ENCODE measurements at places on chromosomes 3 and 15.

DNA sequence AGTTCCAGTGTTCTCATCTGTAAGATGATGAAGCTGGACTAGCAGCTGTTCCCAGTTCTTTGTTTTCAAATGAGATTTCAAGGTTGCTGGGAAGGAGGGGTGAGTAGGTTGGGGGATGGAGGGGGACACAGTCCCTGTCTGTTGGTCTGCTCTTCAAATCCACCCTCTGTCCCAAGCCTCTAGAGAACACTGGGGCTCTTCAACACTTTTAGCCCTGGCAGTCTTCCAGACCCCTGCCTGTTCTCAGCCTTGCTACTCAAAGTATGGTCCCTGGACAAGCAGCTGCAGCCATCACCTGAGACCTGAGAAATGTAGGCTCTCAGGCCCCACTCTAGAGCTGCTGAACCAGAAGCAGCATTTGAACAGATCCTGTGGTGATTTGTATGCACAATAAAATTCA lies 41.3 kb downstream of the NEK11 start:
- DNase-seq, result no peak

DNA sequence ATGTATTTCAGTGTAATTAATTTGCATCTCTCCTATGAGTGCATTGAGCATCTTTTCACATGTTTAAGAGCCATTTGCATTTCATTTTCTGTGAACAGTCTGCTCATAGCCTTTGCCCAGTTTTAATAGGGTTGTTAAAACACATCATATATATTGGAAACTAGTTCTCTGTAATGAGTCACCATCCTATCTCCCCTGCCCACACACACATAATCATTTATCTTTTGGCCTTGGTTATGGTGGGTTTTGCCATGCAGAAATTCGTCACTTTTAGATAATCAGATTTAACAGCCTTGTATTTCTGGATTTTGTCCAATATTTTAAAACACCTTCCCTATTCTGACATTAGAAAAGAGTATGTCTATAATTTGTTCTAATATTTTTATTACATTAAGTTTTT lies 11.9 kb upstream of the CHRM5 start:
- no peak for DNase-seq

DNA sequence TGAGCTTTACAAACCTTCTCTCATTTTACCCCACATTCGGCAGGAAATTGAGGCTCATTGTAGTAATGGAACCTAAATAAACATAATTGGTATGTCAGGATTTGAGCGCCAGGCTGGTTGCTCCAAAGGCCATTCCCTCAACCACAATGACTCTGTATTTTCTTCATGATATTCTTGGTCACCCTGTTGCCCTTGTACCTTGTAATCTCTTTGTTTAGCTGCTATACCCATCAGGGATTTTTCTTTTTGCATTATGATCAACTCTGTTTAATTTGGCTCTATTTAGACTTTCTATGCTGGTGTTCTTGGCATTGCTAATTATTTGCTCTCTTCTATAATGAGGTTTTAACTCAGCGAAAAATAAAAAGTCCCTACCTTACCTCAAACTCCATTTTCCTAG lies 29.8 kb downstream of the DUOX2 start:
- DNase-seq, result no peak

GRCh38 chr3:197728487-197728886 lies 8.2 kb downstream of the RUBCN start:
- DNase-seq, result no peak

DNA sequence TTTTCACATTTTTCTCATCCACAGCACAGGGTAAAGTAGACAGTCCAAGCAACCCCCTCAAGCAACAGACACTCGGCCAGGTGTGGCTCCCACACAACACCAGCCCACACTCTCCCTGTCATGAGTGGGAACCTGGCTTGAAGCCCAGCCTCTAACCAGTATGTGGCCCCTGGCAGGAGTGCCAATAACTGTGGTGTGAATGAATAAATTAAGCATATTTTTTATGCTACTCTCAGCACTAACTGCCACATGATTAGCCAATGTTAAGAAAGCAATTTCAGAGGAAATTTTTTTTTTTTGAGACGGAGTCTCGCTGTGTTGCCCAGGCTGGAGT lies 9.9 kb downstream of the IL17RD start:
- no peak for DNase-seq

GRCh38 chr3:46922871-46923558 lies 45.5 kb downstream of the PTH1R start:
- no peak for DNase-seq

DNA sequence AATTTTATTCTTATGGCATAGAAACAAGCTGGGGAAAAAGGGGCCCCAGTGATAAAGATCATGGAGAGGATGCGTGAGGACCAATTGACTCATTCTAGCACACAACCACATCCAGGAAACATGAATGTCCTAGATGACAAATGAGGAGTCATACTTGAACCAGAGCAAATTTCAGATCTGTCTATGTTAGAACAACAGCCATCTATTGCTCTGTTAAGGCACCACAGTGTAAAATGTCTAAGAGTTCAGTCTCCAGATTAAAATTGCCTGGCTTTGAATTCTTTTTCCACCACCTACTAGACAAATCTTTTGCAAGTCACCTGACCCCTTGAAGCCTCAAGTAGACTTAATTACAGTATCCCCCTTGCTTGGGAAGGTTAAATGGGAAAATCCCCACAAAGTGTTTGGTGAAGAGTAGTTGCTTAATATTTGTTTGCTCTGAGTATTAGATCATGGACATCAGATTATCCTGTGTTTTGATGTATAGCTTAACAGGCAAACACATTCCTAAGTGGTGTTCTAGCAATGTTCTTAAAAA lies 258.7 kb upstream of the TGFBR2 start:
- peak; percentile 55 for DNase-seq

DNA sequence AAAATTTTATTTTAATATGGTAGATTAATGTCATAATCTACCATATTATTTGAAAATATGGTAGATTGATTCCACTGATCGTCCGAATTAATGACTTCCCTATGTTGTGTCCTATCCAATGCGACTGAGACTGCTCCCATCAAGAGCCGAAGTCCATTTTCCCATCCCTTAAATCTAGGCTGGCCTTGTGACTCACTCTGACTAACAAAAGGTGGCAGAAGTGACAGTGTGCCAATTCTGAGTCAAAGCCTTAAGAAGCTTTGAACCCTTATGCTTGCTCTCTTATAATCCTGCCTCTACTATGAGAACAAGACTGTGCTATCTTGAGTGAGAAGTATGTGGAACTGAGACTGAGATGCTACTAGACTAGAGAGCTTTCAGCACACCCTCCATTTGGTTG lies 387.2 kb downstream of the ROBO1 start:
- DNase-seq, result no peak

DNA sequence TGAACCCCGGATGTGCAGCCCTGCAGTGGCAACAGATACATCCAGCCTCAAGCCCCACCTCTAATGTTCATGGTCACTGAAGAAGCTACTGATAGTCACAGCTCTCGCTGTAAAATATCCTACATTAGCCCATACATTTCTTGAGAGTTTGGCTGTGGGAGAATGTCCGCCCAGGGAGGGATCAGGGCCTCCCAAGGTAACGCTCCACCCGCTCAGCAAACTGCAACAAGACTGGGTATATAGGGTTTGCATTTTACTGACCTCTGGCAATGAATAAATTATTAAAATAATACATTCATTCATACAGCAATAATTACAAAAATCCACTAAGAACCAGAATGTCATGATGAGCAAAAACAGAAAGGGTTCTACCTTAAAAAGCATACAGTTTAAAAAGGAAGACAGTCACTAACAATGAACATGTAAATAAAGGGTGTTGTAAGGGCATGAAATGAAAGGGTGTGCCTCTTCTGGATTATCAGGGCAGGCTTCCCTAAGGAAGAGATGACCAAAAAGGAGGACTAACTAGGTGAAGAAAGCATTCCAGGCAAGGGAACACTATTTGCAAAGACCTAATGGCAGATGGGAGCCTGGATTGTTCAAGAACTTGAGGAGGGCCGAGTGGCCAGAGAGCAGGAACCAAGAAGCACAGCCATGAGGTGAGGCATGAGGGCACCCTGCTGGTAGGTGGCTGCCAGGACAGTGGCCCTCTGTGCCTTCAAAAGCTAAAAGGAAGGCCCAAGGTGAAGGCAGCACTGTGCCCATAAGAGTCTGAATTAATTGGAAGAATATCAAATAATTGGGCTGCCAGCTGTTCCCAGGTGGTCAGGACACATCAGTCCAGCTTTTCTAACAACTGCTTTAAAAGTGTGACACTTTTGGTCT lies 28.1 kb upstream of the CTDSPL start:
- DNase-seq, result no peak

- DNase-seq, result no peak
Measured at GRCh38 chr3:55826731-55827496, 339.8 kb upstream of the WNT5A start.

GRCh38 chr3:112773864-112774263 lies 72.8 kb downstream of the CD200R1L start:
- DNase-seq, result no peak

DNA sequence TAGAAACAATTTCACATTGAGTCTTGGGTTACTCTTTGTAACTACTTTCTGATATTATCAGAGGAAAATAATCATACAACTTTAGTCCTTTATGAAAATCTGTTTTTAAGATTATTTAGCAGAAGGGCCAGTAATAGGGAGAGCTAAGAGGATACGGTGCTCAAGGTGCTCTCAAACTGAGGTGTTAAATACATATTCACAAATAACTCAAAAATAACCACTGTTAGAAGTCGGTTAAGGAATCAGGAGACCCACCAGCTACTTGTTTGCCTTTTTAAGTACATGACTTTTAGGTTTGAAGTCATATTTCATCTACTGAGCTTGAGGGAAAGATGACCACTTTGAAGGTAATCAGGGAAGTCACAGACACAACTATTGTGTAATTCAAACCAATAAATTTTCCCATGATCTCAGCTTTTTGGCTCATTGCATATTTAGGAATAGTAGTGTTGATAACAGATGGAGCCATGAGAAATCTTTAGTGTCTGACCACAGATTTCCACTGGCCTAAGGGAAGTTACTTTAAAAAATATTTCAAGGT lies 1.4 kb upstream of the RSRC1 start:
- DNase-seq, result peak; percentile 11

DNA sequence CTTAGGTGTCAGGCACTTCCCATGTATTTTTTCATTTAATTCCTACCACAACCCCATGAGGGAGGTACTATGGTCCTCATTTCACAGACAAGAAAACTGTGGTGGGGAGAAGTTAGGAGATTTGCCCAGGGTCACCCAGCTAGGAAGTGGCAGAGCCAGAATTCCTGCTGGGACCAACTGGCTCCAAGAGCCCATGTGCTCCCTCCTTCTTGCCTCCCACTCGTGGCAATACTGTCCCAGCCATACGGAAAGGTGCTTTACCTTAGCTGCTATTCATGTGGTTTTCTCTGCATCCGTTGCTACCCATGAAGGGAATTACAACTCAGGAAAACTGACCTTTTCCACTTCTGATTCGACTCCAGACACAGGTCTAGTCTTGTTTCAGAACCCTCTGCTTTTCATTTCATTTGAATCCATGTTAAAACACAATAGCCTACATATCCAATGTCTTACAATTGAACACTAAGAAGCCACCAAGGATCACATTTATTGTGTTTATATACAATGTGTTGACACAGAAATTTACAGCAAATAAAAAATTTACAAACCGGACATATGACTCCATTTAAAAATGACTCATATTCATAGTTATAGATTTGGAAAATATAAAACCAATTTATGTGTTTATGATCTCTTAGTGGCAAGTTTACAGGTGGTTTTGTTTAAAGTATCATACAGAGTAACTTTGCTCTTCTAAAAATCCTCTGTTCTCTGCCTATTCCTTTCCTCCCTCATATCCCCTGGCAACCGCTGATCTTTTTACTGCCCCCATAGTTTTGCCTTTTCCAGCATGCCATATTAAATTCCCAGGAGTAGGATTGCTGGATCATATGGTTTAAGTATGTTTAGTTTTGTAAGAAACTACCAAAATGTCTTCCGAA lies 58.8 kb downstream of the BTD start:
- DNase-seq, result no peak

DNA sequence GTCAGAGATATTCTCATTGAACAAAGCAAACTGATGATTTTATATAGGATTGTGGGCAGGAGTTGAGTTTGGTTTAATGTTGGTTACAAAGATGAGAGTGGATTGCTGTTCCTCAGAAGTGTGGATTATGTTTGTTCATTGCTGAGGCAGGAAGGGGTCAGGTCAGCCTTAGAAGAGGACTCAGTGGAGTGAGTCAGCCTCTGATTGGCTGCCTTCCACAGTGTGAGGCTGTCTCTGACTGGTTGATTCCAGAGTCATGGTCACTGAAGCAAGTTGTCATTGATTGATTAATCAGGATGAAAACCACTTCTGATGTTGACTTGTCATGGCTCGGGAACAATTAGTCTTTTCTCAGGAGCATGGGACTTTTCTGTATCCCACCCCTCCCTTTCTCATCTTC lies 36.2 kb downstream of the KBTBD12 start:
- DNase-seq, result peak; percentile 10

DNA sequence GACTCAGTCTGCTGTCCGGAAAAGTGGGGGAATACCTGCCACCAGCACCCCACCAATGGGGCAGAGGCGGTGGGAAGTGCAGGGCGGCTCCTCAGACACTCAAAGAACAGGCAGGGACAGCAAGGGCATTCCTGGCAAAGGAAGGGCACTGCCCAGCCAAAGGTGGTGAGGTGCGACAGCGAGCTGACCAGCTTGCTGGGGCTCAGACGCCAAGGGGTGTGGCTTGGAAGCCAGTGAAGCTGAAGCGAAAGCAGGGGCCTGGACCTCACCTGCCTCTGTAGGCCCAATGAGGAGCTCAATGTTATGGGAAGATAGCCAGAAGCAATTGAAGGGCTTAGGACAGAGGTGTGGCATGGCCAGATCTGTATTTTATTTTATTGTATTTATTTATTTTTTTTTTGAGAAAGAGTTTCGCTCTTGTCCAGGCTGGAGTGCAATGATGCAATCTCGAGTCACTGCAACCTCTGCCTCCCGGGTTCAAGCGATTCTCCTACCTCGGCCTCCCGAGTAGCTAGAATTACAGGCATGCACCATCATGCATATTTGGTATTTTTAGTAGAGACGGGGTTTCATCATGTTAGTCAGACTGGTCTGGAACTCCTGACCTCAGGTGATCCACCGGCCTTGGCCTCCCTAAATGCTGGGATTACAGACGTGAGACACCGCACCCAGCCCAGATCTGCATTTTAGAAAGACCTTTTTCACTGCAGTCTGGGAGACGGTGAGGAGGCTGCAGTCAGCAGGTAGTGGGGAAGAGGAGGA lies 4.4 kb upstream of the LMAN1L start:
- no peak for DNase-seq

DNA sequence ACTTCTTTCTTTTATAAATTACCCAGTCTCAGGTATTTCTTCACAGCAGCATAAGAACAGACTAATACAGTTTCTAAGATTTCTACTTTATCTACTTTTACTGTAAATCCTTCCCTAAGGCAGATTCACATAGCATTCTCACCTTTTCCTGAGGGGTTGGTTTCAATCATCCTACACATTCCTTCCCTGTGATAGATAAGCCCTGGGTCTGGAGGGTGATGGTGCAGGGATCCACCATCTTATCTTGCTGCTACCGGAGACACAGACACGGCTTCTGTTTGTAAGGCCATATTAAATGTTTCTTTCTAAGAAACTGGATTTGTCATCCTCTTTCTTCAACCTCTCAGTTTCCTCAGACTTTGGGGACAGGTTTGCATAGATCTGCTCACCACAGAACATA lies 6.1 kb downstream of the IQCF5 start:
- no peak for DNase-seq
